ENCODE measurements at places on chromosomes 6 and 20. TPM values are rescaled to one million over a fixed set of nuclear protein-coding genes. Genes with fewer than 3 reads are reported as not detected.
A peak's percentile ranks its signal among the peaks of the same experiment; 100 is the strongest.

Gene PRL
- not detected for total RNA-seq

Gene HLA-DRB5
- total RNA-seq = 196 TPM

Gene CITED2
- total RNA-seq = 22.5 TPM

Gene FGD2
- total RNA-seq = 435 TPM

Gene ME1
- total RNA-seq = not detected

Gene CALHM4
- not detected for total RNA-seq

Gene EYA2
- 0.71 TPM for total RNA-seq

Gene SPDEF
- not detected for total RNA-seq

Gene SKIC2
- 95.8 TPM for total RNA-seq

Gene COQ3
- 5.6 TPM for total RNA-seq

Gene C6orf52
- total RNA-seq = 1.6 TPM

Gene THBD
- not detected for total RNA-seq

Gene SLC22A7
- total RNA-seq = not detected

Gene EEF1E1
- total RNA-seq = 33.0 TPM

- H3K4me3 ChIP-seq = no peak overlapping the region
- no peak overlapping the region for H3K27ac ChIP-seq
- H3K27me3 ChIP-seq = no peaks in the 10 kb centered on the region
- no peak for DNase-seq
- H3K4me1 ChIP-seq = peaks cover 18% of the 10 kb centered on the region
Observed at GRCh38 chr6:53634184-53634631, 31.3 kb downstream of the KLHL31 start.

GRCh38 chr6:109165392-109165974 lies 70.2 kb downstream of the CEP57L1 start:
- H3K27ac ChIP-seq = no peak overlapping the region
- H3K27me3 ChIP-seq = no peaks in the 10 kb centered on the region
- peaks cover 6% of the 10 kb centered on the region for H3K36me3 ChIP-seq
- DNase-seq = no peak
- H3K4me1 ChIP-seq = no peaks in the 10 kb centered on the region

- no peak overlapping the region for H3K4me3 ChIP-seq
- H3K36me3 ChIP-seq = no peaks in the 10 kb centered on the region
- no peaks in the 10 kb centered on the region for H3K27me3 ChIP-seq
- no peak for DNase-seq
Observed at GRCh38 chr6:106820412-106820852, 154.1 kb downstream of the CD24 start.

DNA sequence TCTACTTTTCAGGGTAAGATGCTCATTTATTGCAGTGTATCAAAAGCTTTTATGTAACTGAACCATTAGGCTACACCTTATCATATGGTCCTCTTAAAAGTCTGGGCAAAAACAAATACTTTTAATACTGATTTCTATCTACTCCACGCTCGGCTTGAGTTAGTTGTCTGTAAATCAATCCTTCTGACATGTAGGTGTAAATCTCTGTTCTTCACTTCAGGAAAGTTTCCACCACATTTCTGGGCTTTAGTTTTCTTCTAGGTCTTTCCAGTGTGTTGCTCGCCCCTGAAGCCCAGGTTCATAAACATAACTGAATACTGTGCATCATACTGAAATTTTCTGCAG lies 89.2 kb upstream of the RNF217 start:
- no peaks in the 10 kb centered on the region for H3K27me3 ChIP-seq
- no peaks in the 10 kb centered on the region for H3K36me3 ChIP-seq
- no peak for DNase-seq
- H3K4me1 ChIP-seq = no peaks in the 10 kb centered on the region

GRCh38 chr6:94127716-94128115 lies 708.4 kb upstream of the EPHA7 start:
- no peaks in the 10 kb centered on the region for H3K4me1 ChIP-seq
- H3K27ac ChIP-seq = no peak overlapping the region
- no peak overlapping the region for H3K4me3 ChIP-seq

DNA sequence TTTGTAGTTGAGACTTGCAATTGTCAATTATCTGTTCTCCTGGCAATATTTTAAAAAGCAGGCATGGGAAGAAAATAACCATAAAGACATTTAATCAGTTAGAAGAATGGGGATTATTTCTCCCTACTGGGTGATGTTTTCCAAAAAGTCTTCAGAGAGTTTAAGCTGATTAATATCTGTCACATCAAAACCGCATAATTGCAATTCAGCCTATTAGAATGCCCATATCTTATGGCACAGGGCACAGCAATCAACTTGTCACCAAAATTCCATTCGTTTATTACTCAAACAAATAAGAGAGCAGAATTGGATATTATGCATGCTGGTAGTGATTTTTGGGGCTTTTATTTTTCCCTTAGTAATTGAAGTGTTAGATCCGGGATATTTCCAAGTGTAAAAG lies 218.7 kb downstream of the RNF144B start:
- no peaks in the 10 kb centered on the region for H3K4me1 ChIP-seq
- no peak overlapping the region for H3K4me3 ChIP-seq

DNA sequence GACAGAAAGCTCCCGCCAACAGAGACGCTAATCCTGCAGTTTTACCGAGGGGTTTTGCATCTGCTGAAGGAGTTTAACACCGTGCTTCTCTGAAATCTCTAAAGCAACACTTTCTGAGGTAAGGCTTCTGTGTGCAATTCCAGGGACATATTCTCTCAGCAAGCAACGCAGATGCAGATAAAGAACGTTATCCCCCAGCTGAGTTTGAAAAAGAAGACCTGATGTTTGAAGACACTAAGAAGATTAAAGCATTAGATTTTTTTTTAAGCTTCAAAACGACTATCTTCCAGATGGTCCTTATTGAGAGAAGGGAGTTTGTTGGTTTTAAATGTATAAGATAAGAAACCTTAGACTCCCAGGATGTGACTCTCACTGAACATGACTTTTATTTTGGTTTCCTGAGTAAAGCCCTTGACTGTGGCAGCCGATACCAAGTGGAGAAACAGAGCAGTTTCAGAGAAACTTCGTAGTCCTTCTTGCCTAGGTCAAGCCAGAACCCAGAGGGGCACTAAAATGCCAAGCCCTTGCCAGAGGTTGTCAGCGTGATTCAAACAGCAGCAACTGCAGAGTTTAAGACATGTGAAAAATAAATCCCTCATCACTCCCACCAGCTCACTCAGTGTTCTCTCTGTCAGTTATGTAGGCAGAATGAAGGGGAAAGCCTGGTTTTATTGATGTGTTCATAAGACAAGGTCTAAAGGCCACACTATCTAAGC lies 353.3 kb upstream of the CNR1 start:
- no peak overlapping the region for H3K4me3 ChIP-seq
- no peak overlapping the region for H3K27ac ChIP-seq
- H3K4me1 ChIP-seq = no peaks in the 10 kb centered on the region
- H3K27me3 ChIP-seq = no peaks in the 10 kb centered on the region
- no peak for DNase-seq

DNA sequence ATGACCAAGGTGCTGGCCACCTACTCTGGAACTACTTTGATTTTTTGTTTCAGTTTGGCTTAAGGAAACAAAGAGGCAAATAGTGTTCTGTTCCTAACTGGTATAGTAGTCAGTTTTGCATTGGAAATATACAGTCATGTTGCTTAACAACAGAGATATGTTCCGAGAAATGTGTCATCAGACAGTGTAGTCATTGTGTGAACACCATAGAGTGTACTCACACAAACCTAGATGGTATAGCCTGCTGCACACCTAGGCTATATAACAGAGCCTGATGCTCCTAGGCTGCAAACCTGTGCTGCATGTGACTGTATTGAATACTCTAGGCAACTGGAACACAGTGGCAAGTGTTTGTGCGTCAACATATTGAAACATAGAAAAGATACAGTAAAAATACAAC lies 80.4 kb downstream of the ARID1B start:
- DNase-seq = no peak
- peaks cover 88% of the 10 kb centered on the region for H3K4me1 ChIP-seq
- H3K27me3 ChIP-seq = no peaks in the 10 kb centered on the region
- H3K27ac ChIP-seq = peak overlapping the region; percentile 10

DNA sequence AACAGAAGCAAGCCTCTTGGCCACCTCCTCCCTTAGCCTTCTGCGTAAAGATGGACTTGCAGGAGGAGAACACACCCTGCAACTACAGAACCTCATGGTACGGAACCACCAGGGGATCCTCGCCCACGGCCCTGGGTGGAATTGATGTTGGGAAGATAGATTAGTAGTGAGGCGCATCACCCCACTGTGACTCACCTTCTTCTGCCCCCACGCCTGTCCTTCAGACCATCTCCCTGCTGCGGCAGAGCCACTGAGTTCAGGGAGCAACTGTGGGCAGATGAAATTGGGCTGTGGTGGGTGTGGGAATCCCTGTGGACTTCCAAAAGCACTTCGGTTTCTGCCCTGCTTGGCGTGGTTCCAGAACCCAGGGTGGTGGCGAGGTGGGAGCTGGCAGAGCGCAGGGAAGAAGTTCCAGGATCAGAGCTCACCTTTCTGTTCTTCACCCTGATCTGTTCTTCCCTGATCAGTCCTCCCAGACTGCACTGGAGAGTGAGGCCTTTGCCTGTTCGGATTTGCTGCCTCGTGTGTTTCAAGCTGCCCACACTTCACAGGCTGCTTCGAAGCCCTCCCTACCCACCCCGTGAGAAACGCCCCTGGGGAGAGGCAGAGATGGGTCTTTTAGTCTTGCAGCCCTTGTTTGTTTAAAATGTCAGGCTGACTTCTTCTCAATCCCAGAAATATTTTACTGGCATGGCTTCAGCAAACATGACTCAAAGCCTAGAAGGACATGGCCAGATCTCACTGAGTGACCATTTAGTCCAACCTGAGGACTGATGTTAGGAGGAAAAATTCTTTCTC lies 92.8 kb upstream of the MLN start:
- H3K4me3 ChIP-seq = no peak overlapping the region
- H3K27ac ChIP-seq = no peak overlapping the region
- no peaks in the 10 kb centered on the region for H3K36me3 ChIP-seq
- H3K27me3 ChIP-seq = peaks cover 33% of the 10 kb centered on the region
- H3K4me1 ChIP-seq = peaks cover 3% of the 10 kb centered on the region

DNA sequence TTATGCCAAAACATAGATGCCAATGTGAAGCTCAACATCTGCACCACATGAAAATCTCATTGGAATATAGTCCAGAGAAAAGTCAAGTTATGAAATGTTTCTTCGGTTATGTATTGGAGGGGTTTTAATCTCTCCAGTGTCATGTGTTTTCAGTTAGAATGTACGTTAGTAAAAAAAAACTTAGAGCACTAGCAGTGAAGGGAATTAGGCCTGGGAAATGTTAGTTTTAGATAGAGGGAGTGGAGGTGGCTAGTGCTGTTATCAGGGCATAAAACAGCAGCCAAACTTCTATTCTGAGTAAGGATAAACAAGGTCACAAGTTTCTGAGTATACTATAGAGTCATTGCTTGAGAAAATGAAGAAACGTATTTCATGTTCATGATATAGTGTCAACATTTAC lies 42.9 kb downstream of the HDGFL1 start:
- DNase-seq = no peak
- H3K36me3 ChIP-seq = no peaks in the 10 kb centered on the region
- no peak overlapping the region for H3K27ac ChIP-seq
- H3K4me3 ChIP-seq = no peak overlapping the region
- no peaks in the 10 kb centered on the region for H3K4me1 ChIP-seq

DNA sequence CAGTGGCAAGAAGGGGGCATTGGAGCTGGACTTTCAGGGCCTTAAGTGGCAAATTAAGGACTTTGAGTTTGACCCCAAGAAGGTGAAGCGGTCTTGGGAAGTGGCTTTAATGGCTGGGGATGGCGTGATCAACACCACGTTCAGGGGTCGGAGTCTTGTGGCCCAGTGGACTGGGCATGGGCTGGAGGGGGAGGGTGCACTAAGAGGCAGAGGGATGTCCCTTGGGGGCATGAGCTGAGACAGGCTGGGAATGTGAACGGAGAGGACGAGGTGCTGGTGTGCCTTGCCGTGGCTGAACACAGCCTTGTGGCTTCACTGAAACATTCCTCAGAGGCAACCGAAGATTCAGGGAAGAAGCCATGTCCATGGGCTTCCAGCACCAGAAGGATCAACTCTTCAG lies 227.0 kb downstream of the SYNDIG1 start:
- DNase-seq = no peak
- H3K36me3 ChIP-seq = no peaks in the 10 kb centered on the region
- H3K27ac ChIP-seq = no peak overlapping the region
- H3K4me3 ChIP-seq = no peak overlapping the region
- peaks cover 2% of the 10 kb centered on the region for H3K27me3 ChIP-seq

DNA sequence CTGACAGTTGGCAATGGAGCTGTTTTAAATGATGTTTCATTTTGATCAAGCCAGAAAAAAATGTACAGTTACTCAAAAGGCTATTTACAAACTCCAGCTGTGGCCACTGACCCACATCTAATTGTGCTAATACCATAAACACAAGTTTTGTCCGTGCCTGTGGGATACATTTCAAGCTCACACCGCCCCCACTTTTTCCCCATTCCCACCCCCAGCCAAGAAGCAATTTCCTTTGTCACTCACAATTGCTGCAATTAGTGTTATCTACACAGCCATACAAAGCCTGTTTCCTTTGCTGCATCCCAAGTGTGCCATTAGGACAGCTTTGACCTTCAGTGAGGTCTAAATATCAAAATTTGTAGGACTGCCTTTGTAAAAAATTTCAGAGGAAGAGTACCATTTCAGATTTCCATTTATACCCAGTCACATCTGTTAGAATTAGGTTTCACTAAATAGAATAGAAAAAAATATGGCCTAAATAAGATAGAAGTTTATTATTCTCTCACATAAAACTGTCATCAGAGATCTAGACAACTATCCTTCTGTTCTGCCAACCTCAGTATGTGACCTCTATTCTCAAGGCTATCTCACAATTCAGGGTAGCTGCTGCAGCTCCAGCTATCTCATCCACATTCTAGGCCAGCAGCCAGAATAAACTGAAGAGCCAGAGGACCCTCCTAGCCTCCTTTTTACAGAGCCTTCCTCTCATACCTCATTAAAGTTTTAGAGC lies 202.6 kb downstream of the NFATC2 start:
- no peak overlapping the region for H3K27ac ChIP-seq
- peaks cover 8% of the 10 kb centered on the region for H3K27me3 ChIP-seq
- peaks cover 4% of the 10 kb centered on the region for H3K4me1 ChIP-seq
- no peak for DNase-seq

DNA sequence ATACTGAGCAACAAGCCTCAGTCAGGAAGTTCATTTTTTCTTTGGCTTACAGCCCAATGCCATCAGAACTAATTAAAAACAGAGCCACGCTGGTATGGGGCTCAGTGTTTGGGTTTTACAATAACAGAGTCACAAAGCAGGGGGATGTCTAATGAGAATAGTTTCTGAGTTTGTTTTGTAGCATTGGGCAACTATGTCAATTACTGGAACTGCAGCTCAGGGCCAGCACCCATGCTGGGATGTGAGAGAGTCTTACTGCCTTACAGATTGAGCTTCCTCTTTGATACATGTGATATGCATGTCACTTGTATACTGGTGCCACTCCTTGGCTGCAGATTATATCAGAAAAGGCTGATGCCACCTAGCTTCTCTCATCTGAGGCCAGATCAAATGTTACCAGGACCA lies 117.6 kb downstream of the TFAP2B start:
- no peak for DNase-seq
- H3K4me3 ChIP-seq = no peak overlapping the region
- H3K27me3 ChIP-seq = no peaks in the 10 kb centered on the region
- H3K27ac ChIP-seq = no peak overlapping the region
- no peaks in the 10 kb centered on the region for H3K36me3 ChIP-seq

- no peaks in the 10 kb centered on the region for H3K4me1 ChIP-seq
- no peaks in the 10 kb centered on the region for H3K36me3 ChIP-seq
- no peak overlapping the region for H3K27ac ChIP-seq
- DNase-seq = no peak
Observed at GRCh38 chr6:99165838-99166237, 183.6 kb downstream of the FAXC start.

- DNase-seq = no peak
- H3K4me3 ChIP-seq = no peak overlapping the region
Observed at GRCh38 chr6:69985180-69985579, 118.8 kb downstream of the COL19A1 start.

All from activated B cell treated with CpG ODN at 0.5 μM for 24 hours (primary cell).